ENCODE measurements at places on chromosomes 3 and 15.

DNA sequence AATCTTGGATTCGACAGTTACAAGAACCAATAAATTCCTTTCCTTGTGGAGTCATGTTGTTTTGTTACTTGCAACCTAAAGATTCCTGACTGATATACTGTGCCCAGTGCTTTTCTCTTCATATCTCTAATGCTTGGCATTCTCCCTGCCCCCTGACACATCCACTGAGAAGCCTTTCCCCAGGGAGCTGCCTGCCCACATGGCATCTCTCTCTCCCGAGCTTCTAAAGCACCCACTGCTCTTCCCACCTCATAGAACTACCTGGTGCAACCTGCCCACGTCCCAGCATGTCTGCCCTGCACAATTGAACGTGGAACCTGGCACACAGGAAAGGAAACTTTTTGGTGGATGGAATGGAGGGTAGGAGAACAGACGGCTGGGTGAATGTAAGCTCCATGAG is 6.8 kb downstream of the CYP8B1 start:
- DNase-seq, result no peak

DNA sequence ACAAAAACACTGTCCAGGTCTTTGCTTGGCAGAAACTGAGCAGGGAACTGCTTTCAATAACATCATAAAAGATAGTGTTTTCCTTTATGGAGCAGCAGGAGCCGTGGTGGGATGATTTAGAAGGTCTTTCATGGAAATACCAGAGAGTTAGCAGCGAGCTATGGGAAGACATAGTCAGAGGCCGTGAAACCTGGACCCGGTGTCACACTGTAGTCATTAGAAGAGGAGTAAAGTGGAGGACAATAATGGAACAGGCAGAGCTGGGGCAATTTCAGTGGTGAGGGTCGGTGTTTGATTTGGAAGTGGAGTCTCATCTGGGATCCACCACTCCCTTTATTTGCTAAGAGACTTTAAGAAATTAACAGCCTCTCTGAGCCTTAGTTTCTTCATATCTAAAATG is 57.5 kb downstream of the GHSR start:
- no peak for DNase-seq

- no peak for DNase-seq
Observed at GRCh38 chr3:71341721-71342120, 241.8 kb downstream of the FOXP1 start.

GRCh38 chr3:107208100-107208499 is 169.1 kb upstream of the CCDC54 start:
- DNase-seq, result no peak

- no peak for DNase-seq
Observed at GRCh38 chr3:76199382-76199781, 414.0 kb upstream of the ZNF717 start.

GRCh38 chr3:171838218-171838720 is 4.9 kb upstream of the TMEM212 start:
- peak; percentile 66 for DNase-seq

- no peak for DNase-seq
Observed at GRCh38 chr15:22872936-22873701, 34.7 kb downstream of the NIPA2 start.

DNA sequence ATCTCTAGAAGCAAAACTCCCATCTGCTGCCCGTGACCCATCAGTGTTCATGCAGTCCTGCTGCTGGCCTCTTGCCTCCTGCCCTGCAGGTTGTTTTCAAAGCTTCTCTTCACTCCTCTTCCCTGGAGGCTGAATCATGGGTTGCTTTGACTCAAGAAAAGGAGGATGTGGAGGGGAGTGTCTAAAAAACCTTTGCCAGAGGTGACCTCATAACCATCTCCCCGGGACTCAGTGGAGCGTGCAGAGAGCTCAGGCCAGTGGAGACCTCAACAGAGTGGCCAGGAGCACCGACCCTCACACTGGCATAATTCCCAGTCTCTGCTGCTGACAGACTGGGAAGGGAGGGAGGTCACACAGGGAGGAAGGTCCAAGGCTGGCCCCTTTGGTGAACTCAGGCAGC is 60.9 kb upstream of the ITGA11 start:
- DNase-seq, result no peak

GRCh38 chr3:134326760-134327593 is 47.3 kb downstream of the AMOTL2 start:
- DNase-seq, result no peak

DNA sequence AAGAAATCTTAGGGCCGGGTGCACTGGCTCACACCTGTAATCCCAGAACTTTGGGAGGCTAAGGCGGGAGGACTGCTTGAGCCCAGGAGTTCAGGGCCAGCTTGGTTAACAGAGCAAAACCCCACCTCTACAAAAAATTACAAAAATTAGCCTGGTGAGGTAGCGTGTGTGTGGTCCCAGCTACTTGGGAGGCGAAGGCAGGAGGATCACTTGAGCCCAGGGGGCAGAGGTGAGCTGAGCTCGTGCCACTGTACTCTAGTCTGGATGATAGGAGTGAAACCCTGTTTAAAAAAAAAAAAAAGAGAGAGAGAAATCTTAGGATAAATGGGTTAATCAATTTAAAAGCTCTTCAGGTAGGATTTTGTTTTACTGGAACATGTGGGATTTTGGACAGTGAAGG is 31.2 kb upstream of the DUT start:
- no peak for DNase-seq

DNA sequence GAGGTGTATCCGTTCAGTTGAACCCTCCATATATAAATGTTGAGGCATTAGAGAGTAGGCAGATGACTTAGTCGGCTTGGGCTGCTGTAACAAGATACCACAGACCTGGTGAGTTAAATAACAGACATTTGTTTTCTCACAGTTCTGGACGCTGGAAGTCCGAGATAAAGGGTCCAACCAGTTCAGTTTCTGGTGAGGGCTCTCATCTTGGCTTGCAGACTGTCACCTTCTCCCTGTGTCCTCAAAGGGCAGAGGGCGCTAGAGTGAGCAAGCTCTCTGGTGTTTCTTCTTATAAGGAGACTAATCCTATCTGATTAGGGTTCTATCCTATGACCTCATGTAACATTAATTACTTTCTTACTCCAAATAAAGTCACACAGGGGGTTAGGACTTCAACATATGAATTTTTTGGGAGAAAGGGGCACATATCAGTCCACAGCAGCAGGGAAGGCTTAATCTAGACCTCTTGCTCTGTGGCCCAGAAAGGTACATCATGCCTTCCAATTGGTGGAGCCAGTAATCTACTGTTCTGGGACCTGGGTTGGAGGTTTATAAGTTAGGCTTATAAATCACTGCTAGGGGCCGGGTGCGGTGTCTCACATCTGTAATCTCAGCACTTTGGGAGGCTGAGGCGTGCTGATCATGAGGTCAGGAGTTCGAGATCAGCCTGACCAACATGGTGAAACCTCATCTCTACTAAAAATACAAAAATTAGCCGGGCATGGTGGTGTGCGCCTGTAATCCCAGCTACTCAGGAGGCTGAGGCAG is 26.3 kb upstream of the SLC28A2 start:
- DNase-seq, result no peak

DNA sequence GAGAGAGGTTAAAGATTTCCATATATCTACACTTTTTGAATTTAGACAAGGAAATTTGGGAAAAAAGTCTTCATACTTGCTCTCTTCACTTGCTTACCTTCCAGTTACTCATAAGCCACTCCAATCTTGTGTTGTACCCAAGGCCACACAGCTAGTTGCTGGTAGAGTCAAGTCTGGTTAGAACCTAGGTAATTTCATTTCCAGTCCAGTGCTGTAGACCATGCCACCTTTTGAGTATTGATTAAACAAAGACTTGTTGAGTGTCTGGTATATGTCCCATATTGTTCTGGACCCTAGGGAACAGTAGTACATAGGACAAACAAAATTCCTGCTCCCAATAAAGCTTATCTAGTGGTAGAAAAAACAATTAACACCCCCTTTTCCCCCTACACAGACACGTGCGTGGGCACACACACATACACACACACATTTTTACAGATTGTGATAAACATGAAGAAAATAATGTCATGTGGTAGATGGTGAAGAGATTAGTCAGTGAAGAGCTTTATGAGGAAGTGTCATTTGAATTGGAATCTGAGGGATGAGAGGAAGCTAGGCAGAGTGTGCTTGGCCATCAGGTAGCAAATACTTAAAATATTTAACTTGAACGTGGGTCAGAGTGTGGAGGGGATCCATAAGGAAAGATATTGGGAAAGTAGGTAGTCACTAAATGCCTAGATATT is 2.1 kb downstream of the CMC1 start:
- peak; percentile 64 for DNase-seq

DNA sequence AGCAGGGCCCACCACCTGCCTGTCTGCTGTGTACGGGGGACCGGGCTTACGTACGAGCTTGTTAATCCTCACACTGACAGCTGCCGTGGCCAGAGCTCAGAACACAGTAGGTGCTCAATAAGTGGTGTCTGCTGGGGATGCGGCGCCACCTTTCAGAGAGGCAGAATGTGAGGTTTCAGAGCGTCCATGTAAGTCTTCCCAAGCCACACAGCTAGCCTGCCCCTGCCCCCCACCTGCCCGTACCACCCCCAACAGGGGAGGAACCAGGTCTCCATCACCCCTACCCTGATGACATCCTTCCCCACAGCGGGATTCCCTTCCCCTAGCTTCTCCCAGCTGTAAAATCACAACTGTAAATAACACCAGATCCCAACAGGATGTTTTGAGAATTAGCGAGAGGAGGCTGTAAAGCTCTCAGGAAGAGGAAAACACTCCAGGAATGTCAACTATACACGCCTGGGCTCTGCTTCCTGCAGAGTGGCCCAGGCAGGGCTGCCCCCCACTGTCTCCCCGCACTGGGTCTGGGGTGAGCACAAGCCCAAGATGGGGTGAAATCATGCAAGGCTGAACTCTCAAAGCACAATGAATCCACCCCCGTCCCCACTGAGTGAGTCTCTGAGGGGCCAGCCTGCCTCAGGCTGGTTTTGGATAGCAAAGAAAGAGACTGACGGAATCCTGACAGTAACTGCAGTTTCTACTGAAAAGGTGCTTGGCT is 250.1 kb upstream of the LYSMD4 start:
- no peak for DNase-seq

GRCh38 chr3:169133178-169134161 is 530.0 kb downstream of the MECOM start:
- no peak for DNase-seq

DNA sequence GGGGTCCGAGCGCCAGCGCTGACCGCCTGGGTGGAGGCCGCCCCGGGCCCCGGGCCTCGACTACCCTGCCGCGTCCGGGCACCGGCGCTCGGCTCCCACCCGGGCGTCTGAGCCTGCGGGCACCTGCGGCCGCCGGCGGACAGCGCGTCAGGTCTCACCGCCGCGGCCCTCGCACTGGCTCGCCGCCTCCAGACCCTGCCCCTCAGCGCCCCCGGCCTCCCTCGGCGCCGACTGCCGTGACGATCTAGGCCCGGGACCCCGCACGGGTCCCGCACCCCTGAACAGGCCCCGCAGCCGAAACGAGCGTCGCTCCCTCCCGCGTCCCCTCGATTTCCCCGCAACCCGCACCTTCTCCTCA is 297 bp downstream of the PRC1 start:
- DNase-seq, result no peak

GRCh38 chr15:28093752-28094535 is 5.2 kb downstream of the OCA2 start:
- no peak for DNase-seq

DNA sequence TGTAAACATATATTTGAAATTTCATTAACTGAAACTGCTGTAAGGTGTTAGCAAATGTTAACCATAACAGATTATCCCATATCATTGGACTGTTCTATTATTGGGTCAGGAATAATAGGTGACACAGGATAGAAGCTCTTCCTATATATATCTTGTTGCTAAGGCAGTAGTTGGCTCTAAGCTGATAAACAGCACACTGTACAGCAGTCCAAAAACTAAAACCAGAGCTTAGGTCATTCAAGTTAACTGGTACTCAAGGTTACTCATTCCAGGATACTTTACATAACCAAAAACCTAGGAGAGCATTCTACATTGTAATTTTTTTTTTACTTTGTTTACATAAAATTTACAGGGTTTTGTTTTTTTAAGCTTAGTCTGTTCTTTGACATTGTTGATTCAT is 8.9 kb downstream of the DNAJC19 start:
- no peak for DNase-seq

DNA sequence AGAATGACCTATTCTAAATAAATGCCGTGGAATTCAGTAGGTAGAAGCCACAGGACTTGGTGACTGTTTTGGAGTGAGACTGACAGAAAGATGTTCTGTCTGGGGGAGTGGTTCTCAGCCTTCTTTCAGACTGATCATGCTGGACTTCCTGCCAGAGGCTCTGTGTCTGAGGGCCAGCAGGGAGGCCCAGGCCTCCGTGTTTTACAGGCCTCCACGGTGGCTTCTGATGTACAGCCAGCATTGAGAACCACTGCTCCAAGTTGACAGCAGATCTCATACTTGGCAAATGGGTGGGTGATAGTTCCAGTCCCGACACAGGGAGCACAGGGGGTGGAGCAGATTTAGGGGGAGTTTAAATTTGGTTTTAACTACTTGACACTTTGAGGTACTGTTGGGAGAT is 6.7 kb upstream of the PIGZ start:
- no peak for DNase-seq

DNA sequence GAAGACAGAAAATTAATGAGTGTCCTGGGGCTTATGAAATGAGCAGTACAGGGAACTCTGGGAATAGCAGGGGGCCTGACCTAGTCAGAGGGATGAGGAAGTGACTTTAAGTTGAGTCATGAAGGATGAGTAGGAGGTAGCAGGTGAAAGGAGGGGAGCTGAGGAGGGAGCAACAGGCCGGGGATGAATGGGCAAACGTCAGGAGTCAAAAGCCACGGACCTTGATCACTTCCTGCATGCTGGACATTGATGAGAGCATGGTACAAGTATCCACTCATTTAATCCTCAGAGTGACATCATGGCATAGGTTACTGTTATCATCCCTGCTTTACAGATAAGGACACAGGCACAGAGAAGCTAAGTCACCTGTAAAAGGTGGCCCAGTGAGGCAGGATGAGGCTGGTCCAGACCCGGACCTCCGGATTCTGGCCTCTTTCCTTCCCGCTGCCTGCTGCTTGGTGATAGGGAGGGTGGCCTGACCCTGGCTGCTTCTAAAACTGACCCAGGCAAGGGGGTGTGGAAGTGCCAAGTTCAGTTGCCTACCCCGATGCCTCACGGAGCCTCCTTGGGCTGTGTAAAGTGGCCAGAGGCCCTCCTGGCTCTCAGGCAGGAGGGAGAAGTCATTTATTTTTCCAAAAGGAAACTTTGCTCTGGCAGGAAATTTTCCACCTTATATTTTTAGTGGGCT is 7.6 kb downstream of the CORO2B start:
- peak; percentile 24 for DNase-seq

DNA sequence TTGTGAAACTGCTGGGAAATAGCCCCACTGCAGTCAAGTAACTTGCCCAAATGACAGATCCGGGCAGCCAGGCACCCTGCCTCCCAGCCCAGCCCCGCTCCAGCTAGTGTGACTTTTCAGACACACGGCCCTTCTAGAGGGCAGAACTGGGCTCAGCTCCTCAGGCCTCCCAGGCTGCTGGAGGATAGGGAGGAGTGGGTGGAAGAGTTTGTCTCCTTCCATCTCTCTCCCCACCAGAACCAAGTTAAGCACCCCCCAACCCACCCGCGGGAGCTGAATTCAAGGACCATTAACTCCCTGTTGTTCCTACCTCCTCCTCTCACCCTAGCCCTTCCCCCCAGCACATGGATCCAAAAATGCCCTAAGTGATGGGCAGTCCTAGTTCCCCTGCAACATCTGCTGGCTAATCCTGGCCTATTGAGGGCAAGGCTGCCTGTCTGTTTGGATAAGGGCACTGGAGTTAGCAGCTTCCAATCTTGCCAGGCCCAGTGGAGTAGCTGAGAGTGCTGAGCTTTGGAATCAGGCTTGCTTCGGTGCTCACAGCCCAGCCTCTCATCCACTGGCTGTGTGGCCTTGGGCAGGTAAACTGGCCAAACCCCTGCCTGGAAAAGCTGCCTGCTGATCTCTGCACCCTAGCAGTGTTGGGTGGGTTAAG is 3.1 kb downstream of the CCDC33 start:
- DNase-seq, result no peak
